ENCODE measurements at places on chromosomes 5 and 9.

GRCh38 chr5:60598424-60598823 is 101.5 kb downstream of the DEPDC1B start:
- no peak for DNase-seq

- DNase-seq: no peak
Measured at GRCh38 chr9:111886983-111887718, 9.5 kb upstream of the UGCG start.

DNA sequence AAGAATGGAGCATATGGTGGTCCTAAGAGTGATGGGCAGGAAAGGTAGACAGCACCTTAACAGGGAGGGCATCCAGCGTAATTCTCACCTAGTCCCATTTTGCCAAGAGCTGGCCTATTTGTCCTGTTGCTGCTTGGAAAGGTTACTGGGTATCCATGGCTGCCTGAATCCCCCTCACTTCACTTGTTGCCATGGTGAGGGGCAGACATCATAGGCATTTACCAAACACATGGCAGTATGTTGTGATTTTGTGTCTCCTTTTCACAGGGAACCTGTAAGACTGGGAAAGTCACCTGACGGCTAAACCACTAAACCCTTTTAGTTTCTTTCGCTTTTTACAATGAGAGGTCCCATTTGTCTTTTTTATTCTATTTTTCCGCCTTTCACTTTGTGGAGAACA is 227.1 kb downstream of the CD180 start:
- no peak for DNase-seq

DNA sequence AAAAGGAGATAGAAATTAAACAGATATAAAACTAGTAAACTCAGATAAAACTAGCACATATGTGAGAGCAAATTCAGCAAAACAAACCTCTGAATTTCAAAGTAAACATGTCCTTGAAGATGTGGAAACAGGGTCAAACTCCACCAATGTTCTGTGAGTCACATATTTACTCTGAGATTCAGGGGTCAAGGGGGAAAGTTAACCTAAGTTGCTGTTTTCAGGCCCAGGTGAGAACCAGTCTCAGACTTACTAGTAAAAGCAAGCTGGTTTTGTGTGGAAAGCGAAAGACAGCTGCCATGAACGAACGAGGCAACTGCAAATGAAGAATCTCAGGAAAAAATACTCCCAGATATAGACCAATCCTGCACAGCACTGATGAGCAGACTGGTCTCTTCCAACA is 29.0 kb downstream of the PSMB7 start:
- DNase-seq: no peak

DNA sequence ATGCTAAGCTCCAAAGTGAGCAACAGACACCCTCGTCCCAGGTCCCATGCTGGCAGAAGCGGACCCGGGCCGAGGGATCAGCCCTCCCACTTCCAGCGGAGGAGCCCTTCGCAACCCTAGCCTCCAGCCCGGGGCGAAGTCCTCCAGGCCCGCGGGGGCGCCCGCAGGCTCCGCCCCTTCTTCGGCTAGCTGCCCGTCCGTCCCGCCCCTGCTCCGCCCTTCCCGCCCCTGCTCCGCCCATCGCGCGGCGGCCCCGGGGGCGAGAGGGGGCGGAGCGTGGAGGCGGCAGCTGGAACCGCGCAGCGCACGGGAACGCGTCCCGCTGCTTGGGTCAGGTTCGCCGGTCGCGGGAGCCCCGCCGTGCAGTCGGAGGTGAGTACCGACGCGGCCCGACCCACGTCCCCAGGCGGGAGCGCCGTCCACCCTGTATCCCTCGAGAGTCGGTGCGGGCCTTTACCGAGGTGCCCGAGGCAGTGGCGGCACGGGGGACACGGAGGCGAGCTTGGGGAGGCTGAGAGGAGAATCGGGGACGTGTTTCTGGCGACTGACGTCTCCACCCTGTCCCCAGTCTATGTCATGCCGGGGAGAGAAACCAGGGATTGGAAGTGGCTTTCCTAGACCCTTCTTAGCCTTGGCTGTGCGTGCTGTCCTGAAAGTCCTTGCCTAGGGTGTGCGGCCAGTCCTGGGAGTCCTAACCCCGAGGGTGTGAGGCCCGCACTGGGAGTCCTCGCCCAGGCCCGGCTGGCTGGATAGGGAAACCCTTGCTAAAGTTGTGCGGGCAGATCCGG is at the start of gene ACO1:
TSS of gene ACO1 (plus strand) at position 280 of the 788 bp plus-strand sequence. CDS start 20,864 bp downstream, outside the sequence.
- peak; percentile 98 for DNase-seq

DNA sequence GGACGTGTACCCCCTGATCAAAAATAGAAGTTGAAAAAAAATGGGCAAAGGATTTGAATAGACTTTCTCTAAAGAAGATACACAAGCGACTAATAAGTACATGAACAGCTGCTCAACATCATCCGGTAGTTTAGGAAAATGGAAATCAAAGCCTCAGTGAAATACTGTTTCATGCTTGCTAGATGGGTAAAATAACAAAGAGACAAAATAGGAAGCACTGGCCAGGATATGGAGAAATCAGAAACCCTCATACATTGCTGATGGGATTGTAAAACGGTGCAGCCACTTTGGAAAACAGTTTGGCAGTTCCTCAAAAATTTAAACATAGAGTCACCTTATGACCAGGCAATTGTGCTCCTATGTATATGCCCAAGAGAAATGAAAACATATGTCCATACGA is 65.0 kb upstream of the SUB1 start:
- no peak for DNase-seq

DNA sequence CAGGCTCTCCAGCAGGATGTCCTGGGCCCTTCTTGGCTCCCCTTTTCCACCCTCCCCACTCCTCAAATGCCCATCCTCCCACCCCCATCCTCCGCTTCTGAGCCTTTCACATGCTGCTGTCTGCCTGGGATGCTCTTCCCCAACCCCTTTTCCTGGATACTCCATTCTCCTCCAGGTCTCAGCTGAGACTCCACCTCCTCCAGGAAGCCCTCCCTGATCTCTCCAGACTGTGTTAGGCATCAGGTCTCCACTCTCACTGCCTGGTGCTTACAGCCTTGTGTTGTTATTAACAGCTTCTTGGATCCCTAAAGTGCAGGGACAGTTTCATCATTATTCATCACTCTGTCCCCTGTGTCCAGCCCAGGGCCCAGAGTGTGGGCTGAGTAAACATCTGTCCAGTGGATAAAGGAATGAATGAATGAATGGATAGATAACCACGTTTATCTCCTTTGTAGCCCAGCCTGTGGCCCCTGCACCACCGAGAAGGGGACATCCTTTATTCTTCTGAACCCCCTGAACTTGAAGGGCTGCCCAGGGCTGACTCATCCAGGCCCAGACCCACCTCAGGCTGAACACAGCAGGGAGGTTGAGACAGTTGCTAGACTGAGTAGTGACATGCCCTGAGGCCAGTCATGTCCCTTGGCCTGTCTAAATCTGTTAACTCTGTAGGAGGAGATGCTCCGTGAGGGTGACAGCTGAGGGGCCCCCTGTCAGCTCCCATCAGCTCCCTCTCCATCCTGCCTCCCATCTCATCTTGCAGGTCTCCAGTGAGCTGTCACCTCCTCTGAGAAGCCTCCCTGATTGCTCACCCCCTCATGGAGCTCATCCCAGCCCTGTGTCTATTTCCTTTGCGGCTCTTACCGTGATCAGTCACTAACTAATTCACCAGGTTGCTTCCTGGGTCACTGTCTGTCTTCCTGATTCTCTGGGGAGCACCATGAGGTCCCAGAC is 14.6 kb upstream of the LAMC3 start:
- no peak for DNase-seq

GRCh38 chr5:142491270-142491669 is 166.4 kb upstream of the SPRY4 start:
- DNase-seq: peak; percentile 45

- no peak for DNase-seq
Measured at GRCh38 chr5:133340002-133340755, 272.2 kb downstream of the FSTL4 start.

DNA sequence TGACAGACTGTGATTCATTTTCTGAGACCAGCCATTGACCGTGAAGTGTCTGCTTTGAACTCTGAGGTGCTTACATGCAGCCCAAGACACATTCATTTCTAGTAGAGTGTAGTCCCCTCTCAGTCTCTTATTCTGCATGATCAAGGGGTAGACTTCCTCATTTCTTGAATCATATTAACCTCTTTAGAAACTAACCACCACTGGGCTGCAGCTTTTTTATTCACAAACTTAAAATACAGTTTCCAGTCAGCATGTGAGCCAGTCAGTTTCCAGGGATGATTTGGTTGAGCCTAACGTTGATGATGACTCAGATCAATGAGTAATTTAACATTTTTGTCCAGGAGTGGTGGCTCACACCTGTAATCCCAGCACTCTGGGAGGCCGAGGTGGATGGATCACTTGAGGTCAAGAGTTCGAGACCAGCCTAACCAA is 59.2 kb downstream of the OTULIN start:
- DNase-seq: no peak

- DNase-seq: no peak
Measured at GRCh38 chr9:20760246-20760891, 76.3 kb downstream of the FOCAD start.

DNA sequence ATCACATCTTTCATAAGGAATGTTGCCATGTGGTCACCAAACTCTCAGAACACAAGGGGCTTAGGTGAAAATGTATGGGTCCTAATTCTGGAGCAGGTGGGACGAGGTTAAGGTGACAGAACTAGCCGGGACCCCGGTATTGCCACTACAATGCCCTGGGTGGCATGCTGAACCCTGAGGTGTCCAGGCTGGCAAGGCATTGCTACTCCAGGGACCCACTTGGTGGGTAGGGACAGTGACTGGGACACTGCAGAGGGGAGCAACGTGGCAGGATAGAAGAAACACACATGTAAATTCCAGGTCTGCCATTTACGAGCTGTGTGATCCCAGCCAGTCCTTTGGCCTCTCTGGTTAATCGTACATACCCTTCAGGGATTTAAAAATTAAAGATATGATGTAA is 206.9 kb upstream of the MVB12B start:
- no peak for DNase-seq

- peak; percentile 47 for DNase-seq
Measured at GRCh38 chr5:145237843-145238242, 597.3 kb downstream of the PRELID2 start.

DNA sequence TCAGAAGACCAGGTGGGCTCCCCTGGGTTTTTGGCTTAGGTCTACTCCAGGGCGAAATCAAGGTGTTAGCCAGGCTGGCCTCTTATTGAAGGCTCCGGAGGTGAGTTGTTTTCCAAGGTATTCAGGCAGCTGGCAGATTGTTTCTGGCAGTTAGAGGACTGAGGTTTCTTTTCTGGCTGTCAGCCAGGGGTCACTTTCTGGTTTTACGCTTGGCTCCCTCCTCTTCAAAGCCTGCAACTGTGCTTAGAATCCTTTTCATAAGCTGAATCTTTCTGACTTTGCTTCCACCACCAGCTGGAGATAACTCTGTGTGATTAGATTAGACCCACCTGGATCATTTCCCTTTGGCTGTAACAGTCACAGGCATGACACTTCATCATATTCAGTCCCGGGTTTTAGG is 24.6 kb downstream of the RFK start:
- DNase-seq: no peak

- DNase-seq: no peak
Measured at GRCh38 chr5:112917453-112917995, 4.5 kb downstream of the REEP5 start.

DNA sequence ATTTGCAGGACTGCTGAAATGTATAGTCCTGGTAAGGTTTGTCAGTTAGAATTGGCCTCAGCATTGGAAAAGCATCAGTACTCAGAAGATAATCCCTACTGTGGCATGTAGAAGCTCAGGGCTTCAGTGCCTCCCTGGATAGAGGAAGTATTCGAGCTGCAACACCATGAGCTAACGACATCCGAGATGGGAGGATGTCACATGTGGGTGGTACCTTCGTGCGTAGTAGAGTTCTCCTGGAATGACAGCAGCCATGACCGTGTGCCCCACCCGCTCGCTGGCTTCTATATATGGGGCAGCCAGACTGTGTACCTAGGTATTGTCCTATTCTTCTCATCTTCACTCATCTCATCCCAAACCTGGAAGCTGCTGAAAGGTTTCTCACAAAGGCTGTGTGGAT is 345.8 kb upstream of the KLF9 start:
- DNase-seq: no peak

DNA sequence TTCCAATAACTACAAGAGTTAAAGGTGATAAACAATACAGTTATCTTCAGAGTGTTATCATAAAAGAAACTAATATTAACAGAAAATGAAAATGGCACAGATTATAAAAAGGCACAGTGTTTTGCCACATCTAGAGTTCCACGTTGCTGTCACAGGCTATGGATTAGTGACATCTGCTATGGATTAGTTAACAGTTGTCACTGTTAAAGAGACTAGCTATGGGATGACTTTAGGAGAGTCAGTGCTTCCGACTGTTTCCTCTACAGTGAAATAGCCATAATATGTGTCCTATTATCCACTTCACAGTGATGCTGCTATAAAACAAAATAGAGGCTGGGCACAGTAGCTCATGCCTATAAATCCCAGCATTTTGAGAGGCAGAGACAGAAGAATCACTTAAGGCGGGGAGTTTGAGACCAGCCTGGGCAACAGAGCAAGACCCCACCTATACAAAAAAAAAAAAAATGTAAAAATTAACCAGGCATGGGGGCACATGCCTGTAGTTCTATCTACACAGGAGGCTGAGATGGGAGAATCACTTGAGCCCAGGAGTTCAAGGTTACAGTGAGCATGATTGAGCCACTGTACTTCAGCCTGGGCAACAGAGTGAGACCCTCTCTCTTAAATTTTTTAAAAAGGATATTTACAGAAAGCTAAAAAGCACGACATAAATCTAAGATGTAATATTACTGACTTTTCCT is 19.7 kb downstream of the MAPKAP1 start:
- peak; percentile 48 for DNase-seq

DNA sequence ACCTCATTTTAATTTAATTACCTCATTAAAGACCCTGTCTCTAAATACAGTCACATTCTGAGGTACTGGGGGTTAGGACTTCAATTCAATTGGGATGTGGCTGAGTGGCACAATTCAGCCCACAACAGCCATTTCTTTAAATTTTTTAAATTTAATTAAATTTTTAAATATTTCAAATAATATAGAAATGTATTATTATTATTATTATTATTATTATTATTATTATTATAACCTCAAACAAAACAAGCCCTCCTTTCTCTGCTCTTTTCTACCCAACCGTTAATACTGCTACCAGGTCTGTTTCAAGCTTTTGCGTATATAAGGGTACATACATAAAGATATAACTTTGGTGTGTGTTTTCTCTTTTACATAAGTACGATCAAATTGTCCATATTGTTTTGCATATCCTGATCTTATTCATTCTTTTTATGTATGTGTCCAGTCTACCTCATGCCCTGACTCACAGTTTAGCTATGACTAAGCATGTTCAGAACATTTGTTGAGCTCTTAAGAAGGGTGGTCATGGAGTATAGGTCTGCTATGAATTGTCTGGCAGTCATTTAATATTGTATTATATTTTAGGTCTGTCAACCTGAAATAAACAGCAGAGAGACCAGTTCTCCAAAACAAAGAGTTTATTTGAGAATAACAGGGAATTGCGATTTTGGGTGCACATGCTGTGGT is 16.1 kb upstream of the RAB14 start:
- DNase-seq: no peak

- DNase-seq: no peak
Measured at GRCh38 chr9:113738893-113739604, 137.1 kb upstream of the ZNF618 start.

GRCh38 chr9:127931092-127931881 is 710 bp upstream of the PIP5KL1 start:
- no peak for DNase-seq

GRCh38 chr5:169305366-169305765 is 4.4 kb upstream of the SLIT3 start:
- DNase-seq: no peak
